Hippocampal formation (tissue), 2 donors: ENCODE measurements at places on chromosomes 5 and 9.

- DNase-seq, result no peak
Observed at GRCh38 chr5:142863856-142864255, 93.7 kb downstream of the ARHGAP26 start.

- peak; percentile 24 for DNase-seq
Observed at GRCh38 chr5:7348168-7348854, 47.6 kb upstream of the ADCY2 start.

DNA sequence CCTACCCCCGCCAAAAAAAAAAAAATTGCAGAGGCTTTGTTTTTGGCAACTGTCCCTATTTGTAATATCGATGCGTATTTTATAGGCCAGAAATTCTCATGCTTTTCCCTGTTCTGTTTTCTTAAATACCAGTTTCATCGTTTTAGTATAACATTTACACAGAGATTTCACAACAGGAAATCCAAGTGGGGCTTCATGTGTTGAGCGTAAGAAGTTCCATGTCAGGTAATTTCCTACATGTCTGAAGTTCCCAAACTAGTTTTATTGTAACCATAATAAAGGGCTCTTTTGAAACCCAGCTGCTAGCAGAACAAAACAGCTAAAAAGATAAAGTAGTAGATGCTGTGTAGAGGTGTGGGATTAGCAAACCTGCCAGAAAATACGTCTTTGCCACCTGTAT, 4.2 kb downstream of the SMC5 start:
- DNase-seq, result no peak

DNA sequence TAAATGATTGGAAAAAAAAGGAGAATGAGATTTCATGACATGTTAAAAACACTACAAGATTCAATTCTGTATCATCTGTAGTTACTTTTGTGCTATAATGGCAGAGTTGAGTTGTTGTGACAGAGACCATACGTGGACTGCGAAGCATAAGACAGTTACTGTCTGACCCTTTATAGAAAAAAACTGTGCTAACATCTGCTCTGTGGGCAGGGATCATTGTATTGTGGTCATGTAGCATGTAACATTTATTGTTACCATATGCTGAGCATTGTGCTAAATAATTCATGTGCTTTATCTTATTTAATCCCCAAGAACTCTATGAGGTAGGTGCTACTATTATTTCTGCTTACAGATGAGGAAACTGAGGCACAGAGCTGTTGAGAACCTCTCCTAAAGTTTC, 147.3 kb upstream of the HMHB1 start:
- no peak for DNase-seq

GRCh38 chr9:129604766-129605163, 16.1 kb downstream of the C9orf50 start:
- DNase-seq, result no peak

- DNase-seq, result no peak
Observed at GRCh38 chr5:40746703-40747102, 9.1 kb downstream of the TTC33 start.

- DNase-seq, result peak; percentile 37
Observed at GRCh38 chr9:124284940-124285441, 27.2 kb downstream of the NEK6 start.

GRCh38 chr5:178637356-178638074, 10.7 kb upstream of the CLK4 start:
- no peak for DNase-seq

- DNase-seq, result no peak
Observed at GRCh38 chr9:131744171-131744719, 4.4 kb upstream of the RAPGEF1 start.

DNA sequence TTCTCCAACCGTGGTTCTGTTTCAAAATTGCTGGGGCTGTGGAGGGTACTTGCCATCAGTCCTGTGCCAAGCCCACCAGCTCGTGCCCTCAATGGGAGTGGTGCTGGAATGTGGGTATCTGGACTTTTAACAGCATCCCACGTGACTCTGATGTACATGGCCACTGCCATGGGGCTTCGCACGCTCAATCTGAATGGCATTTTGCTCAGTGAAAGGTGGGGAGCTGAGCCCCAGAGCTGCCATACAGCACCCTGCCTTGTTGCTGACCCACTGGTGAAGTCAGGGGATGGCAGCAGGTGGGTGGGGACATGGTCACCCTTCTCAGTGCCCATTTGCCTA, 16.6 kb upstream of the SYNPO start:
- DNase-seq, result no peak

- no peak for DNase-seq
Observed at GRCh38 chr5:35031276-35031675, 16.5 kb downstream of the AGXT2 start.

GRCh38 chr5:75040973-75041372, 11.4 kb downstream of the GCNT4 start:
- DNase-seq, result no peak

DNA sequence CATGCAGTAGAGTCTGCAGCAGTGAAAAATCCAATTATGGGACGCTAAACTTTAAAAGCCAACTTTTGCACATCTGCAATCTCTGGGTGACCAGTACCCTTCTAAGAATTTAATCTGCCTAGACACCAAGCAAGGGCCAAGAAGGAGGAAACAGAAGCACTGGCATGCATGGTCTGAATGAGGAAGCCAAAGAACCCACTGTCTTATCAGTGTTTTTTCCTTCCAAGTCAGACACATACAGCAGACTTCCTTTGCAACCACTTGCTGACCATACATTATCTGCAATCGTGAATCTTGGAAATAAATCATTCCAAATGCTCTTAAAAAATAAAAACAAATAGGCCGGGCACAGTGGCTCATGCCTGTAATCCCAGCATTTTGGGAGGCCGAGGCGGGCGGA, 65.9 kb downstream of the DEPDC1B start:
- no peak for DNase-seq

DNA sequence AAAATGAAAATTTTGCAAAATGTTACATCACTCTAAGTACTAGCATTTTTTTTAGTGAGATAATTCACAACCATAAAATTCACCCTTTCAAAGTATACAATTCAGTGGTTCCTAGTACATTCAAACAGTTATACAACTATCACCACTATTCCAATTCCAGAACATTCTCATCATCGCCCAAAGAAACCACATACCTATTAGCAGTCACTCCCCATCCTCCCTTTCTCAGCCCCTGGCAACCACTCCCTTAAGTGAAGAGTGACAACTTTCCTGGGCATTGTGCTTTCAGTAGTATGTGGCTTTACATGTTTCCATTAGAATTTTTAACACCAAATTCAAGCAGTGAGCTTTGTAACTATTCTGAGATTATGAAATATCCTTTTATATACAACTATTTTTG, 81.4 kb downstream of the RASEF start:
- DNase-seq, result no peak

DNA sequence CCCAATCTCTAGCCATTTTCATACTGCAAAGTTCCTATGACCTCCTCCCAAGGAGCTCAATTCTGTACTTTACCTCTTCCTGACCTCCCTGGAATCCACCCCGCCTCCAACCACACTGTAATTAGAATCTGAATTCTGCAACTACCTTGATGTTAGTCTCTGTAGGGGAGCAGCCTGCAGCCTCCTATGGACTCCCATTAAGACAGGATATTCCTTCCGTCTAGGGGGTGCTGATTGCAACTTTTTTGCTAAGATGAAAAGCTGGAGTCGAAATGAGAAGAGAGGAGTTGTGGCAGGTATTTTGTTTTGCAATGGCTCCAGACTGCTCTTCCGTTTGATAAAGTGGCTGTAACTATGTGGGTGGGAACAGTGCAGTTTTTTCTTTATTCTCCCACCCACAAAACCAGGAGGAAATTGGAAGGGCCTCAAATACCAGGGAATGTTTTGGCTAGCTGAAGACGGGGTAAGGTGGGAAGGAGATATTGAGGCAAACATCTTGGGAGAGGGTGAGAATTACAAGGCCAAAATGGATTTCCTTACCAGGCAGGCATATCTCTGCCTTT, 23.8 kb downstream of the ANXA2R start:
- no peak for DNase-seq

DNA sequence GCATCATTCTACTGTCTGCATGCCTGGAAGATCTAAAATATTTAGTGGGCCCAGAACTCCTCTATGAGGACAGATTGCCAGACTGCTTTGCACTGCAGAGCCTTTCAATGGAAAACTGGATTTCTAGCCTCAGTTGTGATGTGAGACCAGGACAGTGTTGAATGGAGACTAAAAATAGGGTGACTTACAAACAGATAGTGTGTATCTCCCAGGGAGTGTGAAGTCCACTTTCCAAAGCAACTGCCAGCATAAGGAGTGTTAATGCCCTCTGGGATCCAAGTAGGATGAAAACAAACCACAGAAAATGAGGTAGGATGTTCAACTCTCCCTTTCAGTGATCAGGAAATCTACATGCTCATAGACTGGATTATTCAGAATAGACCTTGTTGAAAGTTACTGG, 119.5 kb downstream of the GRIA1 start:
- no peak for DNase-seq

- no peak for DNase-seq
Observed at GRCh38 chr9:121331549-121331948, 38.5 kb downstream of the STOM start.

- DNase-seq, result no peak
Observed at GRCh38 chr9:125119643-125120286, 23.6 kb downstream of the SCAI start.

- DNase-seq, result no peak
Observed at GRCh38 chr5:151504006-151504405, 56.6 kb downstream of the SLC36A1 start.

GRCh38 chr9:71607461-71607881, 160.8 kb downstream of the CEMIP2 start:
- no peak for DNase-seq

DNA sequence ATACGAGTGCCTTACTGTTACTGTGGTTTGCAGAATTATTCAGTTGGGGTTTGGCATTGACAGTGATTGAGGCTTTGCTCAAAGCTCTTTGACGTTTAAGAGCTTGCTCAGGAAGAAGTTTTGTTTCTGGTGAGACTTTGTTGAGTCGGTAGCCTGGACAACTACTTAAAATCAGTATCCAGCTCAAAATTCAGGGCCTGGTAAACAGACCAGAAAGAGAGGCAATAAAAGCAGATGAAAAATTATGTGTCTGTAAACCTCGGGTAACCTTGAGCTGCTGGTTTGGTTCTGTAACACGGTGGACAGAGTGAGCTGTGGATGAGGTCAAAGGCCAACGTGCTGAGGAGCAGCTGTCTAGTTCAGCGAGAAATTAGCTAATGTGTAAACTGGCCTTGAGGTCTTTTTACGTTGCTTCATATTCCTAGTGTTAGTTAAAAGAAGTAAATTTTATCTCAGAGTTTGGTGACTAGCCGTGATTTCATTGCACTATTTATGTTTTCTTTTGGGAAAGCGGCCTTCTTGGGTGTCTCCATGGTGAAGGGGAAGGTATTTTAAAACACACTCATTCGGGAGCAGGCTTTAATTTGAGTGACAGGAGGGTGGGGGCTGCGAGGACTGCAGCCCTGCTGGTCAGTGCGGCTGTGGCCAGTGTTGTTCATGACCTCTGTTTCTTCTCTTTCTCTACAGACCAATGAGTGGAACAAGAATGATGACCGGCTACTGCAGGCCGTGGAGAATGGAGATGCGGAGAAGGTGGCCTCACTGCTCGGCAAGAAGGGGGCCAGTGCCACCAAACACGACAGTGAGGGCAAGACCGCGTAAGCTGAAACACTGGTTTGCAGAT, 82.0 kb upstream of the TTC23L start:
- DNase-seq, result no peak

DNA sequence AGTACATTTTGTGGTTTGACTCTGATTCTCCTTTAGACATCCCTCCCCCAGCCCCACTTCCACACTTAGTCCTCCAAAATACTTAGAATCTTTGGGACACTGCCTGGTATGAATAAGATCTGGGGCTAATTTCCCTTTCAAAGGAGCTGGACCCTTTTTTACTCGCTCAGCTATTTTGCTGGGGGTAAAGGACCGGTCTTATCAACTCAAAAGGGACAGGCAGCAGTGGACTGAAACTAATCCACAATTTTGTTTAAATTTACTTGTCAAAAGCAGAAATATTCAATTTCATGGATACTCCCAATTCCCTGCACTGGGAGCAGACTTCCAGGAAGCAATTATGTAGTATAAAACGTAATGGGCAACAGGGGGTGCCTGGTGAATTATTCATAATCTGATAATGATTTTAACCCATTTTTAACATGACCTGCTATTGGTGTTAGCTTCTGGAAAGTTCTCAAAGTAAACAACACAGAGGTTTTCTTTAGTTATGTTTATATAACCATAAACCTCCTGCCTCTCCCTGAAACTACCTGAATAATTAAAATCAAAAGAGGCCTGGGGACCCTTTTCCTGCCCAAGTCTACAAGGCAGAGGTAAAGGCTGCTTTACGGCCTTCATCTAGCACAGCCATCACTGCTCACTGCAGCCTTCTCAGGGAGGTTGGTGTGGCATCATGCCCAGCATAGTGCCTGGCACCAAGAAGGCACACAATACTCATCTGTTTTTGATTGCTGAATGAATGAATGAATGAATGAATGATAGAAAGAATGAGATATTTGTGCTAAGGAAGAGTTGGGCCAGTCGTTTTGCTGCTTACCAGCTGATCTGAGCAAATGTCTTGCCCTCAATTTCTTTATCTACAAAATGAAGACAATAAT, 44.2 kb upstream of the GNPDA1 start:
- DNase-seq, result no peak

- DNase-seq, result no peak
Observed at GRCh38 chr5:53211799-53212198, 102.2 kb upstream of the MOCS2 start.

GRCh38 chr9:18236336-18236735, 237.6 kb upstream of the ADAMTSL1 start:
- DNase-seq, result no peak

- no peak for DNase-seq
Observed at GRCh38 chr5:87385802-87386201, 26.9 kb downstream of the CCNH start.

GRCh38 chr9:81814794-81815464, 113.3 kb upstream of the SPATA31D4 start:
- DNase-seq, result no peak

DNA sequence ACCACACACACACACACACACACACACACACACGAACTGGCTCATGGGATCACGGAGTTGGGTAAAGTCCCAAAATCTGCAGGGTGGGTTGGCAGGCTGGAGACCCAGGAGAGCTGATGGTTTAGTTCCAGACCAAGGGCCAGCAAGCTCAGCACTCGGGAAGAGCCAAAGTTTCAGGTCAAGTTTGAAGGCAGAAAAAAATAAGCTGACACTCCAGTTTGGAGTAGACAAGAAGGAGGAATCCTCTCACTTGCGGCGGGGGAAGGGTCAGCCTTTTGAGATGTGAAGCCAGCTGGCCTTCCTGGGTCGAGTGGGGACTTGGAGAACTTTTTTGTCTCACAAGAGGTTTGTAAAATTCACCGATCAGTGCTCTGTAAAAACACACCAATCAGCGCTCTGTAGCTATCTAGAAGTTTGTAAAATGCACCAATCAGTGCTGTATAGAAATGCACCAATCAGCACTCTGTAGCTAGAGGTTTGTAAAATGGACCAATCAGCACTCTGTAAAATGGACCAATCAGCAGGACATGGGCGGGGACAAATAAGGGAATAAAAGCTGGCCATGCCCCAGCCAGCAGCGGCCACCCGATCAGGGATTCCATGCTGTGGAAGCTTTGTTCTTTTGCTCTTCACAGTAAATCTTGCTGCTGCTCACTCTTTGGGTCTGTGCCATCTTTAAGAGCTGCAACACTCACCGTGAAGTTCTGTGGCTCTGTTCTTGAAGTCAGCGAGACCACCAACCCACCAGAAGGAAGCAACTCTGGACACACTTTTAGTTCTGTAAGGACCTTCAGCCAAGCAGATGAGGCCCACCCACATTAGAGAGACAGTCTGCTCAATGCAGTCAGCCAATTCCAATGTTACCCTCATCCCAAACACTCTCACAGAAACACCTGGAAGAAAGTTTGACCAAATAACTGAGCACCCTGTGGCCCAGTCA, 37.8 kb upstream of the UNC5A start:
- no peak for DNase-seq

GRCh38 chr9:134320868-134321471, 5.3 kb upstream of the RXRA start:
- DNase-seq, result no peak
